ENCODE measurements at places on chromosomes 3 and 15.
A peak's percentile ranks its signal among the peaks of the same experiment; 100 is the strongest.

- no peak for DNase-seq
Observed at GRCh38 chr15:58465866-58466517, 34.2 kb downstream of the LIPC start.

DNA sequence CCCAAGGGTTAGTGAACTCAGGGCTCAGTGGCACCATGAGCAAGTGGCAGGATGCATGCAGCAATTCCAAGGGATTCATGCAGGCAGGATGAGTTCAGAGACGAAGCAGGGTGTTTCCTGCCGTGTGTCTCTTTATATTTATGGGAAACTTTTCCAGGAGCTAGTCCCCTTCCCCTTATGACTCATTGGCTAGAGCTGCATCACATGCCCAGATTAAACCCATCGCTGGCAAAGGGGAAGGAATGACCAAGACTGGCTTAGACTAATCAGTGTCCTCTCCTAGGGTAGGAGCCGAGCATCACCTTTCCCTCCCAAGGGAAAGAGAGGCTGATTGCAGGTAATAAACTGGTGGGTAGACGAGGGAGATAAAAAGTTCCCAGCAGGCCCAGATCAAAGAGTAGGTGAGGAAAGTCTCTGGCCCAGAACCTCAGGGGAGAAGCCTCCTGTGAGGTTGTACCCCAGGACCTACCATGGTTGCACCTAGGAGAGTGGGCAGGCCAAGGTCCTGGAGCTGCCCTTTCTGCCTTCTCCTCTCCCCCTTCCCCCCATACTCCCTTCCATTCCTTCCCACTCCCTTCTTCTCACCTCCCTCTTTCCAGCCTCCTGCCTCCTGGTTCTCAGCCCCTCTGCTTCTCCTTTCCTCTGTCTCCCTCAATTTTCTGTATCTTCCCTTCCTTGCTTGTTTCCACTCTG lies 67.8 kb upstream of the ITGA11 start:
- no peak for DNase-seq

DNA sequence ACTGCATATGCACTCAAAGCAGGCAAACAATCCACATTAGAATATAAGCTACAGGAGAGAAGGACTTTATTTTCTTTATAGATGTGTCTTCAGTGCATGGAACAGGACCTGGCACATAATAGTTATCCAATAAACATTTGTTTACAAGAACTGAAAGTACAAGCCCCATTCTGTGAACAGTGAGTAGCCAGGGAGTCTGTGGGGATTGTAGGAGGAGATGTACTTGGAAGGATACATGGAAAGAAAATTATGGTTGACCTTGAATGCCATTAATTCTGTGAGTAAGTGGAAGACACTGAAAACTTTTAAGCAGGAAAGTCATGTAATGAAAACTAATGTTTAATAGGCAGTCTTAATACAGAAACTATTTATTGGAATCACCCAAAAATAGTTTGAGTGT lies 28.3 kb downstream of the MASP1 start:
- DNase-seq = no peak

- DNase-seq = no peak
Observed at GRCh38 chr3:161070252-161070930, 34.8 kb downstream of the B3GALNT1 start.

- no peak for DNase-seq
Observed at GRCh38 chr15:42068601-42069000, 25.8 kb downstream of the PLA2G4D start.

GRCh38 chr15:50358845-50359244 lies 3.8 kb upstream of the GABPB1 start:
- no peak for DNase-seq

GRCh38 chr3:166510382-166510781 lies 673.2 kb upstream of the BCHE start:
- no peak for DNase-seq

DNA sequence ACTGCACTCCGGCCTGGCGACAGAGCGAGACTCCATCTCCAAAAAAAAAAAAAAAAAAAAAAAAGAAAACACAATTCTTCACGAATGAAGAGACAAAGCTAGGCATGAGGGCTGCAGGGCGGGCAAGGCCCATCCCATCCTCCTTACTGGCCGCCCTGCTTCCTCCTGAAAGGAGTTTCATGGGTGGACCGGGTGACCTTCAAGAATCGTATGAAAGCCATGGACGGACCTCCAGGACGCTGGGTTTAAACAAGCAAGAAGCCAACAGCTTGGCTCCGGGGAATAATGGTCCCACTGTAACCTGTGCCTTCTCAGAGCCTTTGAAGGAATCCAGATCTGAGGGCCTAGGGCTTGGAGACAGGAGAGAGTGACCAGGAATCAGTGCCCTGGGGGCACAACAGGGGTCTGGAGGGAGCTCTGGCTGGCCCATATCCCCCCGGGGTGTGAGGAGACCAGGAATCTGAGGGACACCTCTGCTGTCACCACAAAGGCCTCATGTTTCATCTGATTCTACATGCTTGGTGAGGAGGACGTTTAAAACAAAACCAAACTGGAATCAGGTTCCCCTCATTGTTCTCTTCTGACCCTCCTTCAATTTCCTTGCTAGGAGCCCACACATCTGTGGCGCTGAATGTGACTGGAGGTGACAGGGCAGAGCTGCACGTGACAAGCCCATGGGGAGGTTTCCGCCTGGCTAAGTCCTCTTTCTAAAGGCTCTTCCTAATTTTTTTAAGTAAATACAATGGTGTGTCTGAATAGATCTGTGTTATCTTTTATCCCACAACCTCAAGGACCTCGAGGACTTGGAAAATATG lies 46.1 kb downstream of the WHAMM start:
- DNase-seq = no peak

DNA sequence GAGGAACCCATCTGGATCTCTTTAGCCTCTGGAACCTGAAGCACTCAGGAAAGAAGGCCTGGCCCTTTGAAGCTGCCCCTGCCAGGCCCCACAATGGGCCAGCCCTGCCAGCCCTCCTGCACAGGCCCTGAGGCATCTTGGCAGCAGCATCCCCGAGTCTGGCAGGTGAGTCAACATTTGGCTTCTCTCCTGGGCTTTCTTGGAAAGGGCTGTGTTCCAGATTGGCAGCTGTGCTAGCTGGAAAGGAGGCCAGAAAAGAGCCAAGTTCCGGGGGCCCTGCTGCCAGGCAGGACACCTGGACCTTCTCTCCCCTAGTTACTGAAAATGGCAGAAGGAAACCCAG lies 187.2 kb downstream of the SHQ1 start:
- no peak for DNase-seq

GRCh38 chr15:38564557-38565286 lies at the start of gene RASGRP1:
RASGRP1 (minus strand) TSS chr15:38564814; CDS start chr15:38564628, 186 bp downstream.
- peak; percentile 91 for DNase-seq

GRCh38 chr3:110243081-110243480 lies 828.5 kb upstream of the NECTIN3 start:
- DNase-seq = no peak

- no peak for DNase-seq
Observed at GRCh38 chr3:129618186-129618820, 11.8 kb upstream of the PLXND1 start.

- no peak for DNase-seq
Observed at GRCh38 chr15:45180201-45180600, 7.6 kb downstream of the SHF start.

DNA sequence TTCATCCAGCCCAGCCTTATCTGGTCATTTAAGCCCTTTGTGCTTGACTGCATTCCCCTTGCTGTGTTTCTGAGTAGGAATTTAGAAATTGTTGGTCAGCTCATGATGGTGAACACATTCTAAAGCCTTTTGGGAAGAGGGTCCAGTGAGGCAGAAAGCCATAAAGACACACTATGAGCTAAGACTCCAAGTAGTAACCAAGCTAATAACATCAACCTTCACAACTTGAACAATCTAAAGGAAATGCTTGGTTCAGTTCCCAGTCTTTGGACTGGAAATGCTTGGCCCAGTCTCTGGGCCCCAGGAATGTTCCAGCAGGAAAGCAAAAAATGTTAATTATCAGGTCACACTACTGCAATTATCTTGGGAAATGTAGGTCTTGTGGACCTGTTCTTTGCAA lies 7.7 kb downstream of the PLSCR1 start:
- no peak for DNase-seq

DNA sequence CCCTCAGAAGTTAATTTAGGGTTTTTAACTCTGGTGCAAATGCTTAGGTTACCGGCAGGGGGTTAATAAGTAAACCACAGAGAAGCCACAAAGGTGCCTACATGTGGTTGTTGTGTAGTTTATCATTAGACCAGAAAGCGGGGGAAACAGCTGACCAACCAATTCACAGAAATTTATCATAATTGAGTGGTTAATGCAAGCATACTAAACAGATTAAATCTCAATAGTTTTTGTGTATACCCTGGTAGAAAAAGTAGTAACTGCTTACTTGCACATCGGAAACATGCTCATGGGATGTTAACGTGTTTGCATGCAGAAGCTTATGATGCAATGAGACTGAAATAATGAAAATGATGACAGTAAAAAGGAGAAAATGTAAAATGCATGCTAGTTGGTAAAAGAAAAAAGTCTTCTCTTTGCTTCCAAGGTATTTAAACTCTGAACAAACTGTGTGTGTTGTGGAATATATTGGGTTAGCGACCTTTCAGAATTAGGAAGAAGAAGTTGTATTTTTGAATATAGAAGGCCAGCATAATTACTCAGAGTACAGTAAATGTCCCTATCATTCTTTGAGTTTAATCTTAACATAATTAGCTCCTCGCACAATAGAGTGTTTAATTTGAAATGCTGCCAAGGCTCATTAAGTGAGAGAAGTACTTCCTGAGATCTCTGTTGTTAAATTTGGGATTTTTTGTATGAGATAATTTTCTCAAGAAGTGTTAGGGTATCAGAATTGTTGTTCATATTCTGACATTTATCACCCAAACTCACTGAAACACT lies 316.2 kb downstream of the PTPRG start:
- DNase-seq = no peak

DNA sequence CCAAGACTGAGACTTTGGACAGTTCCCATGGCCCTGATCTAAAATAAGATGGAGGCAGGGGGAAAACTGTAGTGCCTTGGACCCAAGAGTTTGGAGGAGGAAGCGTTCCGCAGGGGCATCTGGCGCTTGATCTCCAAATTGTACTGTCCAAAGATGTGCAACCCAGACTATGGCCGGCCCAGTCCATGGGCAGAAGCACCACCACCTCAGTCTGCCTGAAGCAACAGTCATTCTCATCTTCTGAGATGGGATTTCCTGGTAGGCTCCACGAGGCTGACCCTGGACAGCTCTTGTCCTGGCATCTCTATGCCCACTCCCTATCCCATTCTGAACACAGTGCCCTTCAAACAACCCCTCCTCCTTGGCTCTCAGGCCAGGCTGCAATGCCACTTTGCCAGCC lies 3.6 kb downstream of the INSYN1 start:
- DNase-seq = no peak

GRCh38 chr3:71310980-71311660 lies 272.4 kb downstream of the FOXP1 start:
- no peak for DNase-seq

- DNase-seq = no peak
Observed at GRCh38 chr3:39453134-39453533, 14.3 kb upstream of the MOBP start.

DNA sequence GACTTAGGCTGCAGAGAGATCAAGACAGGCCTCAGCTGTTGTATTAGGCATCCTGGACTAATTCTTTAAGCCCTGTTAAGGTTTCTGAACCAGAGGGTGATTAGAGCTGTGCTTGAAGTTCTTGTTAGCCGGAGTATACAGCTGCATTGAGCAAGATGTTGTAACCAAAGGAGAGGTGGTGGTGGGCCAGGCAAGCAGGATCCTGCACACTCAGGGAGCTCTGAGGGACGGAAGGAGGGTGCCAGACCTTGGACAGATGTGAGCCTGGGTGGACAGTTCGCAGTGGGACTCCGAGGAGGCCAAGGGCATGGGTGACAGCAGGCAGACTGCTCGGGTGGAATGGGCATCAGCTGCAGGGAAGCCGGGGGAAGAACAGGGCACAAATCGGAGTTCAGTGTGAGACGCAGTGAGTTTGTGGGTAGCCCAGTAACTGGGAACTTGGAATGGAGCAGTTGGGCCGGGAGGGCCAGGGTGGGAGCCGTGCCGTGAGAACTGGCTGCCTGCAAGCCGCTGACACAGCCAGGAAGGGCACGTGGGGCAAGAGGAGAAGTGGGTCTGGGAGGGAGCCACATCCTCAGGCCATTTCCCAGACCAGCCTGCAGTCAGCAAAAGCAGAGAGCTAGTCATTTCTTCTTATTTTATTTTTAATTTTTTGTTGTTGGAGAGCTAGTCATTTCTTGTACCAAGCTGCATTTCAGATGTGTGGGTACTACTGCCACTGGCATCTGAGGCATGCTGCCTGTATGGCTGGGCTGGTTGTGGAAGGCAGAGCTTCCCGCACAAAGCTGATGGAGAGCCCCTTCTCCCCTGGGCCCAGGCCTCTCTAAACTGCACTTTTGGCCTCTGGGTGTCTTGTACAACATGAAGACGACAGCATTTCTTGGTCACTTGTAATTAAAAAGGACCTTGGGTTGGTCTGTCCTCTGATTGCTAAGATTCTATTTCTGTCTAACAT lies 61.0 kb downstream of the PGPEP1L start:
- no peak for DNase-seq

DNA sequence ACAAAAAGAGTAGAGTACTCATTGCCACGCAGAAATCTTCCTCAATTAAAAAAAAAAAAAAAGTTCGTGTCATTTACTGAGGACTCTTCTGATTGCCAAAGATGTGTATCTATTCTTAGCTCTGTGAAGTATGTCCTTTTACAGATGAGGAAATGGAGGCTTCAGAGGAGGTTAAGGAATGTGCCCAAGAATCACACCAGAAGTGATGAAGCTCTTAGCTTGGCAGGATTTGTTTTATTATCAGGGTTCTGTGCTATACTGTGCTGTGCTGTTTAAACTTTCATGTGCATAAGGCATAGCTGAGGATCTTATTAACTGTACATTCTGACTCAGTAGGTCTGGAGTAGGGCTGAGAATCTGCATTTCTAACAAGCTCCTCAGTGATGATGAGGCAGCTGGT lies 665.2 kb upstream of the ADAMTS9 start:
- DNase-seq = no peak

DNA sequence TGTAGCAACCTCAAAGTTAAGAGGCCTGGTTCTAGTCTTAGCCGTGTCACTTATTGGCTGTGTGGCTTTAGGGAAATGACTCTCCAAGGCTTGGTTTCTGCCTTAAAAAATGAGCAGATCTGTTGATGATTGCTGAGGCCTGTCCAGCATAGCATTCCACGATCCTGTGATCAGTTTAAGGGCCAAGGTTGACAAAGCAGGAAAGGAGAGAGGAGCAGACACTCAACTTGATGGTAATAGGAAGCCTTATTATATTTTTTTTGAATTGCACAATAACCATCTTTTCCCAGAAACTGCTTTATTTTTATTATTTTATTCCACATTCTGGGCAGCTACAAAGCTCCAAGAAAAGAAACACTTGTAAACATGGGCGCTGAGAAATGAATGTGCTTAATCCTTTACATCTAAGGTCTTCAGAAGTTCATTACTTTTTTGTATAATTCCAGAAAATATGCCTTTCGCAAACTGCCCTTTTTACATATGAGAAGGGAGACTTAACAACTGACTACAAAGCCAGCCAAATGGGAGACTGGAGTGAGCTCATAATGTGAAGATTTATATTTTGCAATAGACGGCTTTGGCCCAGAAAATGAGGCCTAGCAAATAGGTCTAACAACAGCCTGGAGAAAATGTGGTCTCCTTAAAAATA lies 241.0 kb downstream of the ATP8B4 start:
- DNase-seq = no peak

- no peak for DNase-seq
Observed at GRCh38 chr3:33590541-33590940, 127.5 kb downstream of the CLASP2 start.

- no peak for DNase-seq
Observed at GRCh38 chr15:55907797-55908196, 85.6 kb downstream of the NEDD4 start.

All from CD4-positive, alpha-beta memory T cell (primary cell).